ENCODE measurements at places on chromosomes 2 and 18.

DNA sequence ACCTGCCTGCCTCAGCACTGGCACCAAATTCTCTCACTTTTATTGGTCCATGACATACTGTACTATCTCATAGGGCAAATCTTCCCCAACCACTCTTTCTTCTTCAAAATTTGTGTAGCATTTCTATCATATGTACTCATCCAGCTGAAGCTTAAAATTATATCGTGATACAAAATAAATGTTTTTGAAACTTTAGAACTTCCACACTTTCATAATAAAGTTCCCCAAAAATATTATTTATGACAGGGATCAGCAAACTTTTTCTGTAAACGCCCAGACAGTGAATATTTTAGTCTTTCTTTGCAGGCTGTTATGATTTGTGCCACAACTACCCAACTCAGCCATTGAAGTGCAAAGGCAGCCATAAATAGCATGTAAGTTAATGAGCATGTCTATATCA lies 76.2 kb upstream of the POU3F3 start:
- DNase-seq: no peak

DNA sequence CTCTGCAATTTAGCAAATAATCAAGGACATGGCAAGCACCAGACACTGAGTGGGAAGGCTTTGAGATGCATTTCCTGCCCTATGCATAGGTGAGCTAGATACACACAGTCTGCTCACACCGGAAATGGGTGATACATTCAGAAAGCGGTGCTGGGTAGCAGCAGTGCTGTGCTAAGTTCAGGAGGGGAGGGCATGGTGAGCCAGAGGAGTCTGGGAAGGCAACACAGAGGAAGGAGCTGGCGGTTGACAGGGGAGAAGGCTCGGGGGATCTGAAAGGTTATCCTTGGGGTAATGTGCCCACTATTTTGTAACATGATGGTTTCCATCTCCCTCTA lies 57.4 kb upstream of the EPAS1 start:
- no peak for DNase-seq

- peak; percentile 28 for DNase-seq
Observed at GRCh38 chr2:172094294-172095145, 8.2 kb downstream of the DLX2 start.

DNA sequence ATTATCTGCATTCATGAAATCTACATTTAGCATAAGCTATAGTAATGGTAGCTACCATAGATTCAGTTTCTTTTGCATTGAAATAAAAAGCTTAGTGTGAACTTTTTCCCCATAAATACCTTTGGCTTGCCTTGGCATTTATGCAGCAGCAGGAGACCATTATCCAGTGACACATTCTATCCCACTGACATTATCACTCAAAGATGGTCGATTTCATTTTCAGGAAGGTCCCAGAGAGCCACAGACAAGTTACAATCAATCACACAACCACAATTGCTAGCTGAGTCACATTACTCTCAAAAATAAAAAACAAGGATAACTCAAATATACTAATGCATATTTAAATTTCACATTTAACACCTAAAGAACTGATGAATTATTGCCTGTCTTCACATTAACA lies 512.7 kb upstream of the CDH2 start:
- no peak for DNase-seq

GRCh38 chr2:217920879-217921603 lies 81.8 kb downstream of the TNS1 start:
- DNase-seq: no peak

GRCh38 chr2:82158150-82158549 lies 1853.6 kb upstream of the LRRTM1 start:
- DNase-seq: no peak

GRCh38 chr18:76497021-76497420 lies 2.0 kb upstream of the ZNF516 start:
- DNase-seq: no peak

DNA sequence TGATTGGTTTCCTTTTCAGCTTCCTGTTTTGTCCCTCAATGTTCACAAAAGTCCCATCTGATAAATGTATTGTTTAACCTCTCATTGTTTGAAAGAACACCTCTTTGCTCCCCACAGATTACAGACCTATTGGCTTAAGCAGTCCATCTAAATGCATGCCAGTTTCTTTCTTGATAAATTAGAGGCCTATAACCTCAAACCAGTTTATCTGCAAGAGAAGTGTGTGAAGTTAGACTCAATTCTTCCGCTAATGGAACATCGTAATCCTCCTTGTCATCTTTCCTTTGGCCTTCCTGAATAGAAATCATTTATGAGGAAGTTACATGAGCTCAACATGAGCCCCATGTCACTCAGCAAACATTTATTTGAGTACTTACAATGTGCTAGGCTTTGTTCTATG lies 74.0 kb downstream of the FRZB start:
- DNase-seq: no peak

DNA sequence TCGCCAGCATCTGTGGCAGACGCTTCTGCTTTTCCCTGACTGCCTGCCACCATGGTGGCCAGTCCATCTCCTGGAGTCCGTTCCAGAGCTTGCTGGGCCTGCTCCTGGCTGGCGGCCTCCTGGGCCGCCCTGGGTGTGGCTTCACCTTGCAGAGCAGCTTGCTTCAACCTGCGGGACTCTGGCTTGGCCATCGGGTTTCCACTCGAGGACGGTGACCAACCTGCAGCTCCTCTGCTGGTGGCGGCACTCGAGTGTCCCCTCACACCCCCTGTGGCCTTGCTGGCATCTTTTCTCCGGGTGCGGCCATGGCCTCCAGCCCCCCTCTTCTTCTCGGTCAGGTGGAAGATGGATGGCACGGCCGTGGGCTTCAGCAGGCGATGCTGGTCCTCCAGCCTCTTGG lies 3.4 kb downstream of the THAP4 start:
- DNase-seq: no peak

GRCh38 chr2:96510931-96511595 lies 5.9 kb upstream of the NEURL3 start:
- no peak for DNase-seq

DNA sequence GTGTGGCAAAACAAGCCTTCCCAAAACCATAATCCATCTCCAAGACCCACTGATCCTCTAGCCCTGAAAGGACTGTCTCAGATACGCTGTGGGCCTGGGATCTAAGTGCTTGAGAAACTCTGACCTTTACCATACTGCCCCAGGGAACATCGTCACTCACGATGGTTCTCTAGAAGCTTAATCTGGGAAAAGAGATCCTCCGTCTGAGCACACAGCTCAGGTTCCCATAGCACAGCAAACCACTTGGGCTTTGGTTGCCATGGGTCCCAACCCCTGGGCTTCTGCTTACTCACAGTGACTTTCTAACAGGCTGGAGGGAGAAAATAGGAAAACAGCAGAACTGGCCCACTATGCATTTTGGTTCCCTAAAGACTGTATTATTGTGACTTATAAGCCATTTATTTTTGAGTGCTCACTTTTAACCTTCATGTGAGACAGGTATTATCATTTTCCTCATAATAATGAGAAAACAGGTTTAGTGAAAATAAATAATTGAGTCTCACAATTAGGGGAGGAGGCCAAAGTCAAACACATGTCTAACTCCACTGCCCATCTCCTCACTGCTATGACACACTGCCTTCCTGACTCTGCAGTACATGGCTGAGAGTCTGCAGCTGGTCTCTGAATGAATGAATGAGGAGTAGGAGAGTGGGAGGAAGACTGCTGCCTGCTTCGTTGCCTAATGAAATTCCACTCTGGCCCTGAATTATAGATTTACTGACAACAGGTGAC lies 46.7 kb downstream of the REEP1 start:
- DNase-seq: no peak

- DNase-seq: peak; percentile 71
Observed at GRCh38 chr18:5057386-5058348, 139.4 kb downstream of the AKAIN1 start.

GRCh38 chr2:150491943-150492342 lies 4.5 kb upstream of the RND3 start:
- DNase-seq: no peak

DNA sequence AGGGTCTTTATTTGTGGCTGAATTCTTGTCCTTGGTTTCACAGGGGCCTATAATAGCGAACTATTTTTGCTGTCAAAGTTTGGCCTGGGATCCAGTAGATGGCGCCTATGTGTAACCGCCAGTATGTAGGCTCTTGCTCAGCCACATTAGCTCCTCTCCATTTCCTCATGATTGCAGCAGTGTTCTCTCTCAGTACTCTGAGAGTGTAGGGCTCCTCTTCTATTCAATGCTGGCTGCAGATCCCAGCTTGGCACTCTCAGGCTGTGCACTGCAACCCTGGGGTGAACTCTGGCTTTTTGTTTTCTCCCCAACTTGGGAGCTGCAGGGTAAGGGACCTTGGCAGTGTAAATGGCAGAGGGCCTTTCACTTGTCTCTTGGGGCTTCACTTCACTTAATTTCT lies 344.6 kb upstream of the CHAC2 start:
- DNase-seq: peak; percentile 16

- DNase-seq: no peak
Observed at GRCh38 chr2:143312441-143312840, 183.2 kb downstream of the ARHGAP15 start.

All from neural crest cell (in vitro differentiated cells).